ENCODE measurements at places on chromosomes 4 and X.

GRCh38 chrX:110432091-110432905 lies 73.7 kb downstream of the RTL9 start:
- DNase-seq: no peak

DNA sequence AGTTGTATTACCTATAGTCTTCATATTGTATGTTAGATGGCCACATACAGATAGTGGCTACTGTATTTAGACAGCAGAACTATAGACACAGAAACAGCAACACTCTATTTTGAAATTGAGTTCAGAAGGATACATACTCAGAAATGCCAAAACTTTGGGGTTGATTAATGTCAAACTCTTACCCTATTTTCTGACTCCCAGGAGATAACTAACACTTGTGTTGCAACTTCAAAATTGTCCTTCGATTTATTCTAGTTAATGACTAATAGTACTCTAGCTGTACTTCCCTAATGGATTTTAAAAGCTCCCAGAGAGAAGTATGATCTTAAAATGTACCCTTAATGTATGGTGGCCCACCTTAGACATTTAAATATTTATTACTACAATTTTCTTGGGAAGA lies 229.9 kb upstream of the UGT8 start:
- DNase-seq: peak; percentile 45

- no peak for DNase-seq
Measured at GRCh38 chr4:120771907-120772306, 150.6 kb downstream of the PRDM5 start.

DNA sequence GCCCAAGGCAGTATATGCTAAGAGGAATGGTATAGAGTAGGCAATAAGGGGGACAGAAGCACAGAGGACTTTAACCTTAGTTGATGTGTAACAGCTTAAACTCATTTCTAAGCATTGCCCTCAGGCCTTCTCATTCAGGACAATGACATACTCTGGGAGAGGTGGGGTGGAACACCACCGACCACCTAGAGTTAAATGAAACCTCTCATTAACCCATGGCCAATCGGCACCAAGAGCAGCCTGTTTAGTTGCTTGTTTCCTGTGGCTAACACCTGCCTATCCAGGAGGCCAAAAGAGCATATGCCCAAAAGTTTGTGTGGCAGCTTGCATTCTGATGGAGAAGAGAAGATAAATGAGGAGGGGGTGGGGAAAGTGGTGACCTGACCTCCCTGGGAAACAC lies 88.7 kb upstream of the PLAC1 start:
- DNase-seq: no peak

DNA sequence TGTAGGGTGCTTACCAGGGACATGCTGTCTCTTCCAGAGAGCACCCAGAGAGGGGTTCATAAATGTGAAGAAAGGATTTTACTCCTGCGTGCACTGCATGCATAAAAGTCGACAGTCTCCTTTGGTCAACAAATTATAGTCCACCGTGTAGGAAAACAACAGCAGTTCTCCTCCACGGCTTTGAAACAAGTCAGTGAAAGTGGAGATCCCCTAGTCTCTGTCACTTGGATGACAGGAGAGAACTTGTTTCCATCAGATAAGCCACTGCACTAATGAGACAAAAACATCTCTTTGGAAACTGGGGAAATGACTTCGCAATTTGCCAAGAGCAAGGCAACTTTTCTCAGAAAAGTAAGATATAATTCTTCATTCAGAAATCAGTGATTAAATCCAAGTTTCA lies 9.7 kb downstream of the UNC5C start:
- DNase-seq: no peak

DNA sequence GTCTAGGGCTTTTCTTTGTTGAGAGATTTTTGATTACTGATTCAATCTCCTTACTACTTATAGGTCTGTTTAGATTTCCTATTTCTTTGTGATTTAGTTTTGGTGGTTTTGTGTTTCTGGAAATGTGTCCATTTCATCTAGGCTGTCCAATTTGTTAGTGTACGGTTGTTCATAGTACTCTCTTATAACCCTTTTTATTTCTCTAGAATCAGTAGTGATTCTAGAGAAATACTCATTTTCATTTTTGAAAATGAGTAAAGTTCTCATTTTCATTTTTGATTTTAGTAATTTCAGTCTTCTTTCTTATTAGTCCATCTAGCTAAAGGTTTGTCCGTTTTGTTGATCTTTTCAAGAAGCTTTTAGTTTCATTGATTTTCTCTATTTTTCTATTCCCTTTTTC lies 7.5 kb downstream of the IL13RA1 start:
- DNase-seq: no peak

DNA sequence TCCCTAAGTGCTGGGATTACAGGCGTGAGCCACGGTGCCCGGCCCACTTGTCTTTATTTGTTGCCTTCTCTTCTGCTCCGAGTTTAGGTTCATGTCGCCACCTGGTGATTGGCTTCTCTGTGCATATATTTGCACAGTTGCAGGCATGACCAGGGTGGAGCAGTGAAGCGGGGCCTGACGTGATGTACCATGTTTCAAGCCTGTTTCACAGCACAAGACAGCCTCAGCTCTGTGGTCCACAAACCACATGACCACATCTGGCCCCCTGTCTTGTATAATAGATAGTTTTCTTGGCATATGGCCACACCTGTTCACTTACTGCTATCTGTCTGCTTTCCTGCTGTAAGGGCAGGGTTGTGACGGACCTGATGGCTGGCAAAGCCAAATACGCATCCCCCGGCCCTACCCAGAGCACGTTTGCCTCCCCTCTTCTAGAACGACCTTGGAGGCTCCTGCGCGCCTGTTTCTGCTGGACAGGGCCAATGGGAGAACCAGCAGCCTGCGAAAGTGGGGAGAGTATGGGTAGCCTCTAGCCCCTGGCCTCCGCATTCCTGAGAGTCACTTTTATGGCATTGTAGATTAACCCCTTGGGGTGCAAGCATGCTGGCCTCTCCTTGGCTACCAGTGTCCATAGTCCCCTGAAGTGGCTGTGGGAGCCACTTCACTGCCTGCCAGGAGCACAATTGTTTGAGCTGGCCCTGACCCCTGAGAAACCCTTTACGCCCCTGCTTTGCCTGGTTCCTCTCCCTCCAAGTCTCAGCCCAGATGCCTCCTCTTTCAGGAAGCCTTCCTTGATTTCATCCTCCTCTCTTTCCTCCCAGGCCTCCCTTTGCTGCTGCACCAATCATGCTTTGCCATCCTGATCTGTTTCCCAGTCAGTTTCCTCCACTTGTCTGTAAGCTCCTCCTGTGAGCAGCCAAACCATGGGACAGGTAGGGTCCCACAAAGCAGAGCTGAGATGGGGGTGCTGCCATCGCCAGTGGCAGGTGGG lies 6.0 kb upstream of the SH3TC1 start:
- peak; percentile 60 for DNase-seq

DNA sequence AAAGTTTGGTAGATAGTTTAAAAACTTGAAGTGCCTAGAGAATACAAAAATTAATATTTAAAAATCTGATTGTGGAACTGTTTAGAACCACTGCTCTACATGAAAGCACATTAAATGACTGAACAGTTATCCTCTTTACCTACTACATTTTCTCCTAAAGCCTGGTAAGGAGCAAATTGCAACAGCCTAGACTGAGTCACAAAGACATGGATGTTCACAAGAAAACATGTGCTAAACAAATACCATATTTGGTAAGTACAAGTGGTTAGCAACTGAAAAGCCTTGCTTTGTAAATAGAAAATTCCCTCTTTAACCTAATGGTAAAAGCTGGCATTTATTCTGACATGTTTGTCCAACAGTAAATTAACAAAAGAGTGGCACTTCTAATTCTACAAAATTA lies 203.1 kb downstream of the FBXO8 start:
- DNase-seq: peak; percentile 83

DNA sequence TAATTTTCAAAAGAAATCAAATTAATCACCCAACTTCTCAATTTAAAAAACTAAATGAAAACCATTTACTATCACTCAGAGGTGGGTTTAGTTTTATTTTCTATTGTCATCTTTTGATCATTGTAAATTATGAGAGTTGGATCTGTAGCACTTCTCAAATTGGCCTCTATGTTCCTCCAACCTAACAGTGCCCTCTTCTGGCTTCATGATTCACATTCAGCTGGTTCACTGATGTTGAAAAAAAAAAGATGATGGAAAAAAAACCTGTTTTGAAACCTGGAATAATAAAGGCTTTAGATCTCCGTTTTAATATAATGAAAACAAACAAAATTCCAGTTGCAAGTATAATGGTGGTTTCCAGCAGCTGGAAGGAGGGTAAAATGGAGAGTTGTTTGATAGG lies 2.4 kb upstream of the NBDY start:
- peak; percentile 65 for DNase-seq

DNA sequence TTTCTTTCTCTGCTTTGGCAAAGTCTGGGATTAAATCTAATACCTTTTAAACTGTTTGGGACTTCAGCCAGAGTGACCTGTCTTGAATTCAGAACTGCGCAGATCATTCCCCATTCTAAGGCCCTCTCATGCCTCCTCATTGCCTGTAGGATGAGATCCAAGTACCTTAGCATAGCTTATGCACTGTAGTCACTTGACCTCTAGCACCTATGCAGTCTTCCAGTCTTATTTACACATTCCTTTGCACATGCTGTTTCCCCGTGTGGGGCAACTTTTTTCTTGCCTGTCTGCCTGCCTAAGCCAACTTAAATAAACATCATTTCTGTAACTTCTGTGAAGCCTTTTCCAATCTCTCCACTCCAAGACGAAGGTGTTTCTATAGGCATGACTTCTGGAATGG lies 68.4 kb downstream of the AR start:
- DNase-seq: peak; percentile 58

DNA sequence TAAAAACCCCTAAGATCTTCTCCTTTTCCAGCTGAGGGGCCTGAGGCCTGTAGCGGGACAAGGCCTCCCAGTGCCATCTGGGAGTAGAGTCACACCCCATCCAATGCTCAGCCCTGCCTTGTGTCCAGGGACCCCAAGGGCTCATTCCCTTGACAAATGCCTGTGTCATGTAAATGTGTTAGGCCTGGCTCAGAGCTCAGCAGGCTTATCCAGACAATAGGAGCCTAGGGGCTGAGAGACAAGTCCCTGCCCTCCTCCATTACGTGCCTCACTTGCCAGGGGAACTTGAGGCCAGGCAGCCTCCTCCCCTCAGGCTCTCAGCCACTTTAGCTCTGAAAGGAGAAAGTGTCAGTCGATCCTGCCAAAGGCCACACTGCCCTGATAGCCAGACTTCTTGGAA lies 166.8 kb upstream of the MAMLD1 start:
- no peak for DNase-seq

- no peak for DNase-seq
Measured at GRCh38 chrX:7614616-7615015, 228.4 kb upstream of the VCX start.

DNA sequence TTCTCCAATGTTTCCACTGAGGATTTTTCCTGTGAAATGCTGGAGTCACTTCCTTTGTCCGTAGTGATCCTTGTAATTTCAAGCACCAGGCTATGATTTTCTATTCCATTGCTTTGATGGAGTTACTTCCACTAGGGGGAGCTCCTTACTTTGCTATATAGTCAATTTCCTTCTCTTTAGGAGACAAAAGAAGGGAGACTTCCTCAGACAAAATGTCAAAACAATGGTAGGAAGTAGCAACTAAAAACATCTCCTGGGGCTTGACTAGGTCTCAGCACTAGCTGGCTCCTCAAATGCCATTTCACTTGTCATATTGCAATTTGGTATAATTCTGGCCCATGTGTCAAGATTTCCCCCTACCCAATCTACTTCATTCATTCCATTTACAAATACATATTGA lies 24.1 kb downstream of the ZCCHC12 start:
- DNase-seq: peak; percentile 53

DNA sequence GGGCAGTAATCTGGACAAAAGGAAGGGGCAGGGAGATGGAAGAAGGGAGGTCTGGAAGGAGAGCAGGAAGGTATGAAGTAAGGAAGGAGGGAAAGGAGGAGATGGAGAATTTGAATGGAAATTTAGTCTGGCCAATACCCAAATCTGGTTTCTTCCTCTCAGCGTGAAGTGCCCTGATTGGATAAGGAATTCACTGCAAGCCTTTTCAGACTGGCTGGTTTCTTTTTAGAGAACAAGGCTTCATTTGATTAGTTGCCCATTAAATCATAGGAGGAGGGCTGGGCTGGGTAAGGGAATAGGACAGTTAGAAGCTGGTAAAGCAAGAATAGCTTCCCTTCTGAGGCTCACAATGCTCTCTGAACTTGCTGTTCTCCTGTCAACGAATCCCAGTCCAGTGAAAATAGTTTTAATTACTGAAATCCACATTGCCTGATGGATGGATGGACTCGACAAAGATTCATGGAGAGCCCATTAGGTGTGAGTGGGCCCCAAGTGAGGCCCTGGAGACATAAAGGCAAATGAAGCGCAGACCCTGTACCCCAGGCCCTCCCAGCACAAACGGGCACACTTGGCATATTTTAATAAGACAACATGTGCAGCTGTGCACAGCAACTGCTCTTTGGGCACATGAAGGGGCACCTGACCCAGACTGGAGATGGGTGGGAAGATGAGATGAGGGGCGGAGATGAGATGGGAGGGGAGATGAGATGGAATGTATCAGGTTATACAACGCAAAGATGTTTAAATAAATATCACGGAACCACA lies 347.1 kb upstream of the GATB start:
- no peak for DNase-seq

DNA sequence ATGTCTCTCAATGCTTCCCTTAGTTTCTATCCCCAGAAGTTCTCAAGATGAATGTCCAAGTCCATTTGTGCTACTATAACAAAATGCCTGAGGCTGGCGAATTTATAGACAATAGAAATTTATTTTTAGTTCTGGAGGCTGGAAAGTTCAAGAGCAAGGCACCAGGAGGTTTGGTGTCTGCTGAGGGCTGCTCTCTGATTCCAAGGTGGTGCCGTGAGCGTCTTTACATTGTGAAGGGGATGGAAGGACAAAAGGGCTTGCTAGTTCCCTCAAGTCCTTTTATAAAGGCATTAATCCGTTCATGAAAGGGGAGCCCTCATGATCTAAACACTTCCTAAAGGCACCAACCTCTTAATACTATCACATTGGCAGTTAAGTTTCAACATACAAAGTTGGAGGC lies 12.3 kb downstream of the TRIM2 start:
- DNase-seq: no peak

GRCh38 chr4:10579648-10580047 lies 104.9 kb downstream of the CLNK start:
- no peak for DNase-seq

GRCh38 chr4:3434881-3435685 lies 6.7 kb upstream of the HGFAC start:
- no peak for DNase-seq

GRCh38 chr4:107838861-107839565 lies 14.3 kb downstream of the SGMS2 start:
- peak; percentile 74 for DNase-seq

- no peak for DNase-seq
Measured at GRCh38 chr4:3452376-3452775, 10.6 kb downstream of the HGFAC start.

DNA sequence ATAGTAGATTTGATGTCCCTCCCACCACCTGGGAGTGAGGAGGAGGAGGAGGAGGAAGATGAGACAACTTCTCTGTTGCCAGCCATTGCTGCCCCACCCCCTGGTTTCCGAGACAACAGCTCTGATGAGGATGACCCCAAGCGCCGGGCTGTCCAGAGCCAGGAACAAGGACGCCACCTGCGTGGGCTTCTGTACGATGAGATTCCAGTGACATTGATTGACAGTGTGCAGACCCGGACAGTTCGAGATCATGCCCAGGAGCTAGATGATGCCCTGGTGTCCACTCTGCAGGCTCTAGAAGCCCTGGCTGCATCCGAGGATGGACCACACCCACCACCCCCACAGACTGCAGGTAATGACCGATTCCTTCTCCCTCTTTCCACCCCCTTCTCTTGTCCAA lies 30.5 kb upstream of the PRPS1 start:
- DNase-seq: no peak

GRCh38 chr4:1901127-1901526 lies 29.9 kb downstream of the NSD2 start:
- no peak for DNase-seq
